NAMALWA (cell line): ENCODE measurements at places on chromosomes 2 and 18.

DNA sequence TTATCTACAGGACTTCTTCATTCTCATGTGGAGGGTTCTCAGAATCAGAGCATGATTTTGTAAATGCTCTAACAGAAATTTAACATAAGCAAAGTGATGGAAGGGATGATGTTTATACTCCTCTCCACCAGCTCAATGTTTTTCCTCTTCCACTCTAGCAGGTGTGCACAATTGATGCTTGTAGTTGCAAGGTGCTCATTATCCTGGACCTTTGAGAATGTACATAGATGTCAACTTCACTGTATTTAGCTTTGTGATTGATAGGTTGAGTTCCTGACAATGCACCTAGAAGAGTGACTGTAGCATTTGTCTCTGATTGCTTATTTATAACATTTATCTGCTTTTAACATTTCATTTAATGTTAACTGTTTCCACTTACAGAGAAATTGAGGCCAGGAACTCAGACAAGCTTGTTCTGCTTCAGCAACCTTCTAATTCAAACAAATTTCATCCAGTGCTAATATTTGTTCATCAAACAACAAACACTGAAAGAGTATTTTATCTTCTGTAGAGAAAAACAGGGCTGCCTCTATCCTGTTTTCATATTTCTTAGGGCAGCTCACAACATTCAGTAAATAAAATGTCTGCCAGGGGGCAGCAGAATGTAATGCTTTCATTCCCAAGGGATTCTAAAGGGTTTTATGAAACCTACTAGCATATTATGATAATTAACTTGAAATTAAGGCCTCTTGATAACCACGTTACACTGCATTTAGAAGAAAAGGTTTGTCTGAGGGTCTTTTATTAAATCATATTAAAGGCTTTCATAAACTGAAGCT lies 127.9 kb upstream of the NOL4 start:
- DNase-seq = no peak

GRCh38 chr18:33596178-33596854 lies 18.3 kb downstream of the ASXL3 start:
- DNase-seq = no peak

- DNase-seq = no peak
These were observed 273.5 kb downstream of the RNF144A start for GRCh38 chr2:7190587-7191324.

GRCh38 chr2:219123356-219124135 lies 37.1 kb downstream of the NHEJ1 start:
- DNase-seq = no peak

GRCh38 chr2:237139123-237139675 lies 53.5 kb downstream of the COPS8 start:
- DNase-seq = no peak

DNA sequence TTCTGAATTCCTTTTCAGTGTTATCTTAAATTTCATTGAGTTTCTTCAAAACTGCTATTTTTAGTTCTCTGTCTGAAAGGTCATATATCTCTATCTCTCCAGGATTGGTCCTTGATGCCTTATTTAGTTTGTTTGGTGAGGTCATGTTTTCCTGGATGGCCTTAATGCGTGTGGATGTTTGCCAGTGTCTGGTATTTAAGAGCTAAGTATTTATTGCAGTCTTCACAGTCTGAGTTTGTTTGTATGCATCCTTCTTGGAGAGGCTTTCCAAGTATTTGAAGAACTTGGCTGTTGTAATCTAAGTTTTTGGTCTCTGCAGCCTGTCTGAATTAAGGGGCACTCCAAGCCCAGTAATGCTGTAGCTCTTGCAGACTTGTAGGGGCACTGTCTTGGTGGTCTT lies 249.3 kb downstream of the ZNF385B start:
- no peak for DNase-seq

- no peak for DNase-seq
These were observed 28.7 kb upstream of the KCNF1 start for GRCh38 chr2:10883066-10883465.

- no peak for DNase-seq
These were observed 566.6 kb upstream of the DSEL start for GRCh38 chr18:68083131-68083530.

- no peak for DNase-seq
These were observed 32.4 kb downstream of the ORC2 start for GRCh38 chr2:200930947-200931626.

GRCh38 chr2:225006730-225007129 lies 35.5 kb downstream of the DOCK10 start:
- no peak for DNase-seq

- DNase-seq = no peak
These were observed 120.9 kb upstream of the CDC42EP3 start for GRCh38 chr2:37792366-37792765.

GRCh38 chr2:96870626-96871255 lies 861 bp upstream of the SEMA4C start:
- DNase-seq = no peak

GRCh38 chr2:44120428-44120827 lies 48.2 kb upstream of the PPM1B start:
- no peak for DNase-seq

- no peak for DNase-seq
These were observed 40.7 kb downstream of the PCARE start for GRCh38 chr2:29033656-29034055.

- no peak for DNase-seq
These were observed 29.0 kb downstream of the GRHL1 start for GRCh38 chr2:9980520-9980919.

GRCh38 chr2:19574778-19575260 lies 216.4 kb upstream of the OSR1 start:
- DNase-seq = no peak

- no peak for DNase-seq
These were observed 3.5 kb upstream of the RAB27B start for GRCh38 chr18:54824761-54825160.

- DNase-seq = no peak
These were observed 289.3 kb downstream of the FSIP2 start for GRCh38 chr2:186027922-186028321.

DNA sequence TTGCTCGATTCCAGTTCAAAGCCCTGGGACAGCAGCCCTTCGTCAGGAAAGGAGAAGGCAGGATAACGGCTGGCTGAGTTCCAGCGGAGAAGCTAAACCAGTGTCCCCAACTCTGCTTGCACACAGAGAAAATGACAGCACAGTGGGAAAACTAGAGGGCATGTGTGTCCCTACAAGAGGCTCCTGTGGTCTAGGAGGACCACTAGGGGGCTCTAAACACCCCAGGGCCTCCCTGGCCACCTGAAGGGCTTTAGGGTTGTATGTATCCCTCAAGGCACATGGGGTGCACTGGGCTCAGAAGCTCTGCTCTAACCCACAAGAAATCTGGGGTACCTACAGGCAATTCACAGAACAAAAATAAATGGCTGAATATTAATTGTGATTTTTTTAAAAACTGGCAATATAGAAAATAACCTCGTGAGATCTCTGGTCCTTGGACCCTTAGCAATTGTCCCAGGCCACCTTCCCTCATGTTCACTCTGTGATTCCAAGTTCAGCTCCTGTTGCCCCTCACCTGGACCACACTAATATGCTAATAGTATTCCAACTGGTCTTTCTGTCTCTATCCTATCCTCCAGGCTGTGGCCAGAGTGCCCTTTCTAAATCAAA lies 17.5 kb downstream of the STAT1 start:
- DNase-seq = peak; percentile 68

GRCh38 chr2:119429225-119429981 lies 2.3 kb upstream of the TMEM37 start:
- no peak for DNase-seq

GRCh38 chr2:194567661-194568017 lies 1089.4 kb upstream of the SLC39A10 start:
- DNase-seq = no peak
